ENCODE measurements at places on chromosomes 6 and 20.

DNA sequence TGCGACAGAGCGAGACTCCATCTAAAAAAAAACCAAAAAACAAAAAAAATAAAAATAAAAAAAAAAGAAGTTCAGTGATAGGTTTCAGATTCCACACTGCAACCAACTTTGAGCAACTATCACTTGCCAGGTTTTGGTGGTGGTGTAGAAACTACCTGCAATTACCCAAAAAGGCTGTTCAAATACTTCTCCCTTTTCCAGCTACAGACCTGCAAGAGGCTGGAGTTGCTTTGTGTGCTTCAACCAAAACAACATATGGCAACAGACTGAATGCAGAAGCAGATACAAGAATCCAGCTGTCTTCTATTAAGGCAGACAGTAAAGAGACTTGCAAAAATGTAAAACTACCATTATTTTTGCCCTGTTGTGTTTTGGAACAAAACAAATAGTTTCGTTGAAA, 9.3 kb upstream of the BCAS1 start:
- DNase-seq: no peak

- no peak for DNase-seq
These were observed 36.0 kb downstream of the TAF8 start for GRCh38 chr6:42086046-42087035.

DNA sequence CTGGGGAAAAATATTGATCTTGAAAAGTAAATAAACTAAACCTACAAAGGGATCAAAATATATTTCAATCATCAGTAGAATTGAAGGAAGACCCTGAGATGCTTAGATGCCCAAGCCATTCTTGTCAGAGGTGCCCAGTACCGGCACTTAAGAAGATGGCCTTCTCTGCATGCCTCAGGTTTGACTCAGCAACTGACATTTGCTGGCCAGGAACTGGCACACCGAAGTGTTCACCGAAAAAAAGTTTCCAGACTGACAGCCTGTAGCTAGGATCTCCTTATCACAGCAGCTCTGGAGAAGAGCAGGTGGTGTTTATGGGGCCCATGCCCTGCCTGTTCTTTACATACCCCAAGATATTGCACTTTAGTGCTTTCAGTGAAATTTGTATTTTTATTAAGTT, 203.2 kb downstream of the MOXD1 start:
- no peak for DNase-seq

GRCh38 chr6:77620278-77620882, 32.5 kb upstream of the MEI4 start:
- peak; percentile 3 for DNase-seq

- no peak for DNase-seq
These were observed 64.0 kb downstream of the ARHGAP18 start for GRCh38 chr6:129645830-129646579.

DNA sequence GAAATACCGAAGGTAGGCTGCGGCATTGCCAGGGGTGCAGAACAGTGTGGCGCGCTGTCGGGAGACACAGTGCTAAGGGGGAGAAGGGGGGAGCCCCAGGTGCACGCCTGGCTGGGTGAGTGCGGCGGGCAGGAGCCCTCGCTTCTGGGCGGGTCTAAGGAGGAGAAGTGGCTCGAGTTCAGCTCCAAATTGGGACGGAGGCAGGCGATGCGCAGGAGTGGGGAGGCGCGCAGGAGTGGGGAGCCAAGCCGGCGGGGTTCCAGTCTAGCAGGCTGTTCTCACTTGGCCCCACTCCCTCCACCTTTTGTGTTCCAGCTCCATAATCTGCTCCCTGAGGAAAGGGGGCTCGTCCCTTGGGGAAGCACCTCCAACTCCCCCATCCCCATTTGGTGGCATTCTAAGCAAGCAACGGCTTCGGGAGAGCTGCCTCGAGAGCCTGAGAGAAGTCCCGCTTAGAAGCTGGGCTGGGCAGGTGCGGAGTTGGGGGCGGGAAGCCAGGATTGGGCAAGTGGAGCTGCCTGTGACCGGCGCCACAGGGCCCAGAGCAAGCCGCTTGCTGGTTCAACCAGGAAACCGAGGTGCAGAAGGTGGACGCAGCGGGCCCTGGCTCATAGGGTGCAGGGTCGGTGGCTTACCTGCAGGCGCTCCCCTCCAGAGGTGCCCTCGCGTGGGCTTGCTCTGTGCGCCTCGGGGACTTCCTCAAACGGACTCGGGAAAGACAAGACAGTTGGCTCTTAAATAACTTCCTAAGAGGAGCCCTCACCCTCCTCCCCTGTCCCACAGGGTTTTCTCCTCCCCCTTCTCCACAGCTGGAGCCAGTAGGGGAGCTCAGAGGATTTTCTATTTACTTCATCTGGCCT, at the start of gene F13A1:
Gene F13A1, minus strand, starts transcription at position 711 of the 860 bp plus-strand sequence. CDS start 1,998 bp downstream, outside the sequence.
- no peak for DNase-seq

GRCh38 chr6:41958022-41958856, 16.6 kb upstream of the CCND3 start:
- no peak for DNase-seq

DNA sequence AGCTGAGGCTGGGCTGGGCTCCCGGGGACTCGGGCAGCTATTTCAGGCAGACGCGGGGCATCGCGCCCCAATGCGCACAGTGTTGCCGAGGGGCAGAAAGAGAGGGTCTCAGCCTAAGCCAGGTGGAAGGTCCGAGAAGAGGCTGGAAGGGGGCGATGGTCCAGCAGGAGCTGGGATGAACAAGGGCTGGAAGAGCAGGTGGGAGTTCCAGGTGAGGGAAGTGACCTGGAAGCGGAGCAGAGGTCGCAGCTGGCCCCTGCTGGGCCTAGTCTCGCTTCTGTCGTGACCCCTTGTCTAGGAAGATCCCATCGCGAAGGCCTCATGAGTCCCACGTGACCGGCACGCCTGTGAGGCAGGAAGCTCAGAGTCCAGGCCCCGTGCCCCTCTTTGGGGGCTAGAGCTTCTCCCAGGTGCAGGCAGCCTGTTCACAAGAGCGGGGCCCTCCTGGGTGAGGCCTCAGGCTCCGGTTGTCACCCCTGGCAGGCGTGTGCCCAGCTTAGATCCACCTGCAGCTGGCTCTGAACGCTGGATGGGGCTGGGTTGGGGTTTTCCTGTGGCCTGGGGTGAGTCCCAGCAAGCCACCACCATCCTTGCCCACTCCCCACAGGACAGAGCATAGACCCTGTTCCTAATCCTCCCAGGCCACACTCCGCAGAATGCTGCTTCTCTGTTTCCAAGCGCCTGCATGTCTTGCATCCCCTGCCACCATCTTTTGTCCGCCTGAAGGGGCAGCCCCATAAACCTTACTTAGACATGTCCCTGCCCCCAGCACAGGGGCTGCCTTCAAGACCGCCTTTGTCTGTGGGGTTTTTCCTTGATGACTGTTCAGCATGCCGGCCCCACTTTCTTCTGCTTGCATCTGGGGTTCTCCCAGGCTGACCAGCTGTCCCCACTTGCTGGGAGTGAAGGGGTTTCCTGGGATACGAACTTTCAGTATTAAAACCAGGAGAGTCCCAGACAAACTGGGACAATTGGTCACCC, 15.1 kb downstream of the SLC22A3 start:
- DNase-seq: no peak

- DNase-seq: peak; percentile 37
These were observed 654 bp downstream of the TBC1D7 start for GRCh38 chr6:13327691-13328075.

DNA sequence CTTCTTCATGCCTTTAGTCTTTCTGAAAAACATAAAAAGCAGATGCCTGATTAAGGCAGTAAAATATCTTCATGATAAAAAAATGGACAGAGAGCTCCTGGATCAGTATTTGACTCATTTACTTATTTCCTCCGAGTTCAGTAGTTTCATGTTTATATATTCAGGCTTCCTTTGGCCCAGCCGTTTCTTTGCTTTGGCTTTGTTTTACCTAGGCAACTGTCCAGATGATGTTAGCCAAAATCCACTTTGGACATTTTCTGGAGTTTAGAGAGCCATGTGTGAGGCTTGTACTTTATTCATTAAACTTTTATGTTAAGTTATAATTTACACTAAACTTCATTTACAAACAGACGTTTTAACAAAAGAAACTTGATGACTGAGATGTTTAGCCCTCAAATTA, 307.1 kb upstream of the RSPO3 start:
- peak; percentile 14 for DNase-seq

GRCh38 chr6:136771306-136771705, 21.0 kb downstream of the MAP3K5 start:
- DNase-seq: no peak

DNA sequence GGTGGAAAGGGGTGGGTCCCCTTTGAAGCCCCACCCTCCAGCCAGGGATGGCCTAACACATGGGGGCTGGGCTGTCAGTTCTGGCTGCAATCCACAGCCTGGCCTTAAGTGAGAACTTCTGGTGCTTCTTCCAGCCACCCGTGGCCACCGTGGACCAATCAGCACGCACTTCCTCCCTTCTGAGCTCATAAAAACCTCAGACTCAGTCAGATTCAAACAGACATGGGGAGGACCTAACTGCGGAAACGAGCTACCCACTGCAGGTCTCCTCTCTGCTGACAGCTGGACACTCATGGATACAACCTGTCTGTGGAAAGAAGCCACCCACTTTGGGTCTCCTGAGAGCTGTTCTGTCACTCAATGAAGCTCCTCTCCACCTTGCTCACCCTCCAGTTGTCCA, 20.4 kb upstream of the ZNF391 start:
- DNase-seq: no peak

GRCh38 chr20:41978875-41979274, 360.7 kb upstream of the CHD6 start:
- no peak for DNase-seq

- DNase-seq: no peak
These were observed 37.8 kb upstream of the ANKEF1 start for GRCh38 chr20:9996944-9997343.

DNA sequence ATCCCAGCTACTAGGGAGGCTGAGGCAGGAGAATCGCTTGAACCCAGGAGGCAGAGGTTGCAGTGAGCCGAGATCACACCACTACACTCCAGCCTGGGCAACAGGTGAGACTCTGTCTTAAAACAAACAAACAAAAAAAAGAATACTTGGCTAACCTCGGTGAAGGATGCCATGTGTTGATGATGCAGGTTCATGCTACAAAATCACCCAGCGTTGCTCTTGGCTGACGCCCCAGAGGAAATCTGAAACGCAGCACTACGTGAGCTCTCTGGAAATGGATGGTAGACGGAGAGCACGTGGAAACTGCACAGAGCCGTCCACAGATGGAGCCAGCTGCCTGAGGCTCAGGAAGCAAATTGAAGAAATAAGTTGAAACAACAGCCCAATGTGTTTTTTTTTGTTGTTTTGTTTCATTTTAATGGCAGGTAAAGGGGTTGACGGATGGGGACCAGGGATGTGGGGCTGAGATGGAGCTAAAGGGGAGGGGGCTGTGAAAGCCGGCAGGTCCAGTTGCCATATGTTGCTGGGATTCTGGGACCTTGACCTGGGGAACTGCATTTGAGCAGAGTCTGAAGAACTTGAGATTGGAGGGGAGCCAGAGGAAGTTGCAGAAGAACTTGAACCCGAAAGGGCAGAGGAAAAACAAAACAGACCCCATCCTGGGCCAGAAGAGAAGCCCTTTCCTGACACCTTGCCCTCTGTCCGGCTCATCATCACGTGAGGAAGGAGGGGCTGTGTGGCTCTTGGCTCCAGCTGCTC, 12.8 kb upstream of the MANBAL start:
- DNase-seq: peak; percentile 57

DNA sequence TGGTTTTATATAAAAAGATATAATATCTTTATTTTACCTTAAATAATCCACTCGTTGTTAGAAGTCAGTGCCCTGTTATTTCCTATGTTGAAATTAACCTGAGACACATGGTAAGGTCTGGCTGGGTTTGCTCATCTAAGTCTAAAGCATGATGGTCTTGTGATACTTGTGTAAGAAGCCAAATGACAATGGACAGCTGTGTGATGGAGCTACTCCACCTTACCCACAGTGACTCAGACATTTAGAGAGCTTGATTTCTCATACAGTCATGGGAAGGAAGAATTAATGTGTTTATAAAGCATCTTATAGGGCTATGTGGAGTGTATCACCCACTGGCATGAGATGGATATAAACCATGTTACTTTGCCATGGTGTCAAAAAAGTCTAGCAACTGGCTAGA, 11.7 kb downstream of the CTCFL start:
- DNase-seq: no peak

DNA sequence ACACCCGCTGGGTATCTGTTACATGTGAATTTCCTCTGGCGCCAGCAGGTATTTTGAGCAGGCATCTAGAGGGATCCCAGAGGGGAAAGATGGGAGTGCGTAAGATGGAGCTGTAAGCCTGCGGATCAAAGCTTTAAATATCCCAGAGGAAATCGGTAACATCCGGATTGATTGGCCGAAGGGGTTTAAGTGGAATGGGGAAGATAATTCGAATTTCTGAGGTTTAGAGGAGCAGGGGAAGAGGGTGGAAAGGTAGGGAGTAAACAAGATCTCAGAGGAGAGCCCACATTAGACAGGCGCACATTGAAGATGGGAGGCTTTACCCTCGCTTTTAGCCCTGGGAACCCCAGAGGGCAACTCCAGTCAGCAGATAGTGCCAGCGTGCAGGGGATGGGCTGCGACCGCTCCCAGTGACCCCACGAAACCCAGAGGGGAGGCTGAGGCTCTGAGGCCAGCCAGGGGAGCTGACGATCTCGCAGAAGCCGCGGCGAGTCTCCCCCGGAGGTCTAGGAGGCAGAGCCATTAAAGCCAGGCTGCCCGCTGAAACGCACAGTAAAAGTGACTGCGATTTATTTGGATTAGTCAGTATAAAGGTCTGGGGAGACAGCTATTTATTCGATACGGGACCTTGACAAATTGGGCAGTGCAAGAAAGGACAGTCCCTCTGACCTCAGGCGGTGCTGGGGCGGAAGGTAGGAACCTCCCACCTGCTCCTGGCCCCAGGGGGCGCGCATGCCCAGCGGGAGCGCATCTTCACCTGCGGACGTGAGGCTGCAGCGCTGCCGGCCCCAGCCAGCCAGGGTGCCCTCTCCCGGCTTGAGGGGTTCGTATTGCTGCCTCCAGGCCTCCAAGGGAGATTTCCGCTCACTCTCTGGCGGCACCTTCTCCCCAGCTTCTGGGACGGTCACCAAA, 34.3 kb upstream of the TCF21 start:
- no peak for DNase-seq

- no peak for DNase-seq
These were observed 32.4 kb downstream of the DUSP22 start for GRCh38 chr6:324729-325125.

DNA sequence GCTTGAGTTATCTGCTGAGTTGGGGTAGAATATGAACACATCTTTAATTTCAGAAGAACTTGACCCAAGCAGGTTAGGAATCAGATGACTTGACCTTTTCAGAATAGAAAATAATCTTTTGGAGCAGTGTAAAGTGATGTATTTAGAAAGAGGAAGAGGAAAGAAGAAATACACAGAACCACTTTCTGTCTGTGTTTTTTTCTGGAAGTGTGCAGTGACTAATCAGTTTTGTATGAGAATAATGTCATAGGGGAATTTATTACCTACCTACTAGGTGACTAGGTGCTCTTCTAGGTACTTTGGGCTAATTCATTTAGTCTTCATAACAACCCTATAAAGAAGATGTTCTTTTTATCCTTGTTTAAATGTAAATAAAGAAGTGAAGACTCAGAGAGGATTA, 3.0 kb downstream of the PPP1R14C start:
- peak; percentile 40 for DNase-seq

- peak; percentile 40 for DNase-seq
These were observed 22.5 kb upstream of the ARFGEF2 start for GRCh38 chr20:48898896-48899530.

Measured in pons (tissue), 1 donor.